ENCODE measurements at places on chromosomes 7 and 10.

DNA sequence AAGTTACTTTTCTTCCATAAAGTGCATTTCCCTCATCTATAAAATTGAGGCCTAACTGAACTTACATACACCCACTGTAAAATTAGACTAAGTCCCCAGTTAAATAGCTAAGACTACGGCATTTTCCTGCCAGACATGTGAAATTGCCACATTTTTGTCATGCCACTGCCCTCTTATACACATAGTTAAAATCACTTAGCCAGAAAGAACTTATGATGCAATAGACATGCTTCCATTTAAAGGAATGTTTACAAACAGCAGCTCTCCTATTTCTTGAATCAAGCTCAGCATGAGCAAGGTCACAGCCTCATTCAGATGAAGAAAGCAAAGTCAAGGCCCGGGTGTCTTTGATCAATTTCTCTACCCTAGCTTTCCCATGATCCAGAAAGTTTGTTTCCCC, 175.7 kb downstream of the LRRN3 start:
- no peak for DNase-seq

DNA sequence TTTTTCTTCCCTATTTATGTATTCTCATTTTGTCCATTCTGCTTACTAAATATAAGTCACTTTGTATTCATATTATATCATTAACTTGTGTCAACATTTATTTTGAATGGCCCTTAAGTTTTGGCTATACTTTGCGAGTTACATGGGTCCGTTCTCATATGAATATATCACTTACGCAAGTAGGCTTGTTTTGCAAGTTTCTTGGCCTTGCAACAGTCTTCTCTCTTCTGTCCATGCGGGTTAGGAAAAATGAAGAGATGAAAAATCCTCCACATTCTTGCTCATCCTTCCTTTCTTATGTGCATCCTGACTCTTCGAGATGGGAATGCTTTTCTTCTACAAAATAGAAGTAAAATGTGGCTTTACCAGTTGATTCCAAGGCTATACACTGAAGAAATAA, 82.8 kb downstream of the GPR158 start:
- no peak for DNase-seq

DNA sequence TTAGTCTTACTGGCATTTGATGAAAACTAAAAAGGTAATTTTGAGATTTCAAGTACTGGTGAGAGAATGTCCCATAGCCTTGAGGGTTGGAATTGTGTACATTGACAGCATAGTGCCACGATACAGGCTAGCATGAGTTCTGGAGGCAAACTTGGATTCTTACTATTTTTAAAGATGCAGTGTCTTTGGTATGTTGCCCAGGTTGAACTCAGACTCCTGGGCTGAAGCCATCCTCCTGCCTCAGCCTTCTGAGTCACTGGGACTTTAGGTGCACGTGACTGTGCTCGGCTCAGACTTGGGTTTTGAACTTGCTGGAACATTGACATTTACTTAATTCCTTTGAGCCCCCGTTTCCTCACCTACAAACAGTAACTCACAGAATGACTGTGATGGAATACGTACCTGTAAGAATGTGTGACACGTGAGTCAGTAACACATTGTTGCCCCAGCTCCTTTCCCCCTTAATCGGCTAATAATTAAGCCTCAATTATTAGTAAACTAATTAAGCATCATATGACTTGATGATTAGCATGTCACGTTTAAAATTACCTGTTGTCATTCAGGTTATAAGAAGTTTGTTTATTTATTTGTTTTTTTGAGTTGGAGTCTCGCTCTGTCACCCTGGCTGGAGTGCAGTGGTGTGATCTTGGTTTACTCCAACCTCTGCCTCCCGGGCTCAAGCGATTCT, 10.6 kb downstream of the DNAJB6 start:
- DNase-seq, result no peak

GRCh38 chr10:95429639-95430038, 131.5 kb downstream of the SORBS1 start:
- DNase-seq, result no peak

Data from Panc1 (cell line).